ENCODE measurements at places on chromosomes 11 and 22.
A peak's percentile ranks its signal among the peaks of the same experiment; 100 is the strongest.

- no peak for DNase-seq
- peak overlapping the region; percentile 98 for H3K27ac ChIP-seq
- peak overlapping the region; percentile 65 for H3K4me3 ChIP-seq
Observed at GRCh38 chr11:18384157-18384641, 10.2 kb upstream of the LDHA start.

DNA sequence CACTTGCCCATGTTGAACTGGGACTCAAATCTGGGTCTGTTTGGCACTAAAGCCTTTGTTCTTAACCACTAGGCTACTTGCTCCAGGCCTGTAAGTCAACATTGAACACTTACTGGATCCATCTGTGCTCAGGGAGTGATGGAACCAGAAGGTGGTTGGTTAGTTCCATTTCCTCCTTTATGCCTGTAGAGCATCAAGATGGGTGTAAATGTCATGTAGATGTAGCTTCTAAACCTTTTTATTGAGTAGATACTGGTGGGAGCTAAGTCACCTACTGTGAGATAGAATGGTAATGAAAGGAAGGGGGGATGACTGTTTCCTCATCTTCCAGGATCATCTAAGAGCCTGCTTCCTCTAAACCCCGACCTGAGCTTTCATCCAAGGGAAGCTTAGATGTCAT is 38.6 kb upstream of the ALKBH3 start:
- no peak overlapping the region for H3K27ac ChIP-seq
- no peaks in the 10 kb centered on the region for H3K27me3 ChIP-seq
- DNase-seq = no peak
- peaks cover 2% of the 10 kb centered on the region for H3K4me1 ChIP-seq

DNA sequence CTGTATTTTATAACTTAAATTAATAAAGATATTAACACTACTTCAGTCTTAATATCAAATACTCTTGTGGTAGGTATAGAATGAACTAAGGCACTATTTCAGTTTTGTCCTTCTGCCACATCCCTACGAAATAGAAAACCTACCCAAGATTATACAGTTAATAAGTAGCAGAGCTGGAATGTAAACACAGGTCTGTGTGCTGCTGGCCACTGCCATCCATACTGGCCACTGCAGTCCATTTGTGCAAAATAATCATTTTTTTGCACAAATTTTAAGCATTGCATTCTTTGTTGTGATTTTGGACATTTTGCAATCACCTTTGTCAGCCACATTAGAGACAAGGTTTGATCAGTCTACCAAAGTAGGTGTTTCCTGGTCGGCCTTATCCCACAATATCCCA is 91.9 kb downstream of the ME3 start:
- H3K4me1 ChIP-seq = no peaks in the 10 kb centered on the region
- no peaks in the 10 kb centered on the region for H3K36me3 ChIP-seq
- no peak overlapping the region for H3K4me3 ChIP-seq
- no peak overlapping the region for H3K27ac ChIP-seq

DNA sequence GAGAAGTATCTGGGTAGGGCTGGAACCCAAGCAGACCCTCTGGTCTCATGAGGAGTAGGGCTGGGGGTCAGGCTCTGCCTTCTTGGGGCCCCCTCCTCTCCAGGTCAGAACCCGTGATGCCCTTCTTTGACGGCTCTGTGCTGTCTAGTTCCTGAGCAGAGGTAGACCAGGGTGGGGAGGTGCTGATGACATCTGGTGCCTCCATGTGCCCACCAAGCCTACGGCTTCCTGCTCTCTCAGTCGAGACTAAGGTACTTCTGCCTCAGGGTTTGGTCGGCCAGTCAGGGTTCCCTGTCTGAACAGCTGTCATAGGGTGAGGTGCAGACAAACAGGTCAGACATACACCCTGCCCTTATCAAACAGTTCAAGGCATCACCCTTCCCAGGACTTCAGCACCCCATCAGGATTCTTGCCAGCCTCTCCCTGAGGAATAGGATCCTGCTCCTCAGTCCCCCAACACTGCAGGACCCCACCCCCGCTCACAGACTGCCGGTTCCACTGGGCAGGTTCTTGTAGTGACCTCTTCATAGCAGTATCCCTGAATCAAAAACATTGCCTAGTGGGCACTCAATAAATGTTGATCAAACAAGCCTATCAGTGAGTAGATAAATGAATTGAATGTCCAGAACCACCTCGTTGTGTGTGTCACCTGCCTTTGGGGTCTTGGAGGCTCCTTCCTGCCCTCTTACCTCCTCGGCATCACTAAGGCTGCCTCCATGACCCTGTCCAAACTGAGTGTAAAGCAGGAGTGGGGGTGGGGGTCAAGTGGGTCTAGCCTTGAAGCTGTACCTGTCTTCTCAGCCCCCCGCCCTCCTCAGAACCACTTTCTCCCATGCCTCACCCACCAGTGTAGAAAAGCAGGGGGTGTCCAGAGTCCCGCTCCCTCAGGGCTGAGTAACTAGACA is 158.2 kb downstream of the BUD13 start:
- H3K27ac ChIP-seq = no peak overlapping the region
- no peaks in the 10 kb centered on the region for H3K4me1 ChIP-seq
- H3K27me3 ChIP-seq = peaks cover 8% of the 10 kb centered on the region
- no peak overlapping the region for H3K4me3 ChIP-seq

Measured in activated T-cell treated with anti-CD3 and anti-CD28 coated beads, Interleukin-2, amount 50 U/mL, for 24 hours (primary cell).